H9 (cell line): ENCODE measurements at places on chromosomes 3 and 15. TPM values are rescaled to one million over a fixed set of nuclear protein-coding genes. Genes with fewer than 3 reads are reported as not detected.

DNA sequence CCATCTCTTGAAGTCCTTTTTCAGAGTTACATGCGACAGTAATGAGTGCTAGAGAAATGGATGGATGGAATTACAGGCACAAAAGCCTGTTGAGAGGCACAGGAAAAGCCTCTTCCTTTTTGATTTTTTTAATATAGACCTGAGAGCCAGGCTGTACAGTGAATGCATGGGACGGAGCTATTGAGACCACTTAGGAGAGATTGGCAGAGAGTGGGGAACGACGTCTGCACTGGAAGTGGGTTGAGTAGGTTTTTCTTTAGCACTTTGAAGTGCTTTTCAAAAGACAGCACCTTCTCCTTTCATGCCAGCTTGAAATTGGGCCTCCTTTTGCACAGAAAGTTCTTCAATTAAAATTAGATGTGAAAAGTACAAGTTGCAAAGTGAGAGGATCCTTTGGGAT, 37.0 kb downstream of the GLDN start:
- no peak for DNase-seq

DNA sequence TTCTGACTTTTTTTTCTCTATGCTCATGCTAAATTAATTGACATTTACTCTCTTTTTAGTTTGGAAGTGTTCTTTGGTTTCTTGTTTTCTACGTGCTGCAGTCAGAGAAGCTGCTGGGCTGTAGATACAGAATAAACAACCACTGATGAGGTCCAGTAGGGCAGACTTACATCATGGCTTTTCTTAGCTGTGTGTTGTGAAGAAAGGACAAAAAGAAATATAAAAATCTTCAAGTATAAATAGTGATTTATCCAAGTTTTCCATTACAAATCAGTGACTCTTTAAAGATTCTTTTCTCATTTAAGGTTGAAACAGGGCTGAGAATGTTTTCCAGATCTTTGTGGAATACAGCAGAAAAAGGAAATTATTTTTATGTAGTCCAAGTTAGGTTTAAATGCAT, 122.2 kb downstream of the CMSS1 start:
- DNase-seq = no peak

DNA sequence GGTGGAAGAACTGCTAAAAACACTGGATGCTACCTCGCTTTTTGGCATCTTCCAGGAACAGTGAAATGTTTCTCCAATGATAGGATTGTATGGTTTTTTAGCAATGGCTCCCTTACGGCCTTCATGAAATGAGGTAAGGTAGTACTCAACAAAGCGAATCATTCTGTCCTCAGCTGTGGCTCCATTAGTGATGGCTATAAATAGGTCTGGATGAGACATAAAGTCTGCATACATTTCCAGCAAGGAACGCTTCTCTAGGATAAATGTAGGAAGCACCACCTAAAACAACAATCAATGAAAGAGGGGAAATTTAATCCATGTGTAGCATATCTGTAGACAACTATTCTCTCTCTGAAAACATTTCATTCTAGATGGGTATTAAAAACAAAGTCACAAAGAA, 32.4 kb upstream of the SNX4 start:
- DNase-seq = no peak

FEZF2 gene
- total RNA-seq = 0.11 TPM in 1 of 2 replicates, not detected in the other
